ENCODE measurements at places on chromosomes 3 and 15. TPM values are rescaled to one million over a fixed set of nuclear protein-coding genes. Genes with fewer than 3 reads are reported as not detected.

DNA sequence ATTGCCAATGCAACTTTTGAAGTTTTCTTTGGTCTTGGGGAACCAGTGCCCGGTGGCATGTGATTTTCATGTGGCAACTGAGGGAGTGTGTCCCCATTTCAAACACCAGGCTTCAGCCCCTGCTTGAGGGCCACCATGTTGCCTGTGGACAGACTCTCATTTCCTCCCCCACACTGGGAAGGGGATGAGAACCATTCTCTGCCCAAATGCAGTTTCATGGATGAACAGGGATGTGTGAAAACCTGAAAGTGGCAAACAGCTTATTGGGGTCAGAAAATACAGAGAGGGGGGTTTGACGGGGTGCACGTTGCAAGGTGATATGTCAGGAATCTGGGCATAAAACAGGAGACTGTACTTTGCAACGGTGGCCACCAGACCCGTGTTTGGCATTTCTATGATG lies 6.3 kb downstream of the FAM107A start:
- no peak overlapping the region for H3K4me3 ChIP-seq
- no peaks in the 10 kb centered on the region for H3K36me3 ChIP-seq
- no peak overlapping the region for H3K27ac ChIP-seq
- H3K27me3 ChIP-seq, result no peaks in the 10 kb centered on the region
- DNase-seq, result no peak

LRTM1 gene
- not detected for total RNA-seq

DNA sequence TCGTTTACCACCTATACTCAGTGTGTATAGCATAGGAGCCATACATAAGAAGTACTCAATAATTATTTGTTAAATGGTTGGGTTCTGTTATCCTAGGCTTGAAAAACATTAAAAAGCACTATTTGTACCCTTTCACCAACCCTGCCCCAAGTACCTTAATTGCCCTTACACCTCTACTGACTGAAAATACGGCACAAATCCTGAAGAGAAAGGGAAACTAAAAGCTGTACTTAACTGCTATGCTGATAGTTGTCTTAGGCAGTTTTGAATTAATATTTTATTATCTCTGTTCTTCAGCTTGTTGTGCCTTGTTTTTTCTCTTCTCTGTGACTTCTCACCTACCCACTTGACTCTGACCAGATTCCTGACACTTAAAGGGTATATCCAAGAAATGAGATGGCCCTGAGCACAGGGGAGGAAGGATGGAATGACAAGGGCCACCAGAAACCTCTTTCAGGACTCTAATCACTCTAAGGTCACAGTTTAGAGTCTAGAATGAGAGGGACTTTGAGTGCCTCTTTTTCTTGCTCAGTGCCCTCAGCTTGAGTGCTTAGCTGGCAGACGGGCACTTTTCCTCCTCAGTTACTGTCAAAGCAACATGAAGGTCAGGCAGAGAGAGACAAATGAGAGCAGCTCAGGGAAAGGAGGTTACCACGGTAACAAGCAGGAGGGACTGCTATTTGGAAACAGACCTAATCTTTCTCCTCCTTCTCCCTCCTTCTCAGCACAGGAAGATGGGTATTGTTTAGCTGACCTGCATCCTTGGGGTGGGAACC lies 136.5 kb downstream of the ZNF609 start:
- peak overlapping the region; percentile 52 for H3K4me3 ChIP-seq
- peaks cover 61% of the 10 kb centered on the region for H3K4me1 ChIP-seq
- DNase-seq, result peak; percentile 72
- peak overlapping the region; percentile 69 for H3K27ac ChIP-seq

NTRK3 gene
- 0.11 TPM for total RNA-seq

TRIM71 gene
- total RNA-seq, result not detected

DNA sequence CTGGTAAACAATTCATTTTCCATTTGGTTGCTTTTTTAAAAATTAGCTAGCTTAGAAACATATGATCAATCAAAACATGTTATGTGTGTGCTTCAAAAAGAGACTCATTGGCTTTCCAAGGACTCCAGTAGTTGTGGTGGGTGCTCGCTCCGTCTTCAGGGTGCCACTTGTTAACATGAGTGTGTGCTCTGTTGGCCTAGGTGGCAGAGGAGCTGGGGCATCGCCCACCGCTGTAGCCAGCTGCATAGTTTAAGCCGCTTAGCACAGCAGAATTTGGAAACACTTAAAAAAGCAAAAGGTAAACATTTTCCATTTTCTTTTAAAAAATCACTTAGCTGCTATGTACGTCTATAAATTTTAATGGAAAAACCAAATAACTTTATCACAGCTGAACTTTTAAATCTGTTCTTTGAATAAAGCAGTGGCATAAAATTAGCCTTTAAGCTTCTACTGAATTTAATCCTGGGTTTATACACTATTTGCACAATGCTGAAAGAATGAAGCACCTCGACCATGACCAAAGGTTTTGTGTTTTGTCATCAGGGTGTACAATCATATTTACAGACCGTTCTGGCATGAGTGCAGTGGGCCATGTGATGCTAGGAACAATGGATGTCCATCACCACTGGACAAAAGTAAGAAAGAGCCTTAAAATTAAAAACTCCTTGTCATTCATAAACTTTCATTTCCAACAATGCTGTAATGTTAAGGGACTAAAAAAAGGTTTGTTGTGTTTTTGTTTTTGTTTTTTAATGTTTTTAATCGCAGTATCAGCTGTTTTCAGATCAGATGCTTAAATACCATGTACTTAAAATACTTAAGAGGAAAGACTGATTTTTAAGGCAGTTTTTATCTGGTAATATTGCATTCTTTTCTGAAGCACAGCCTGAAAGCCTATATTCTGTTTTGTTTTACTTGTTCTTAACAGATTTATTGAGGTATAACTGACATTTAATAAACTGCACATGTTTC lies 57.9 kb downstream of the TCAIM start:
- no peak overlapping the region for H3K4me3 ChIP-seq
- H3K27me3 ChIP-seq, result no peaks in the 10 kb centered on the region
- no peak for DNase-seq

DNA sequence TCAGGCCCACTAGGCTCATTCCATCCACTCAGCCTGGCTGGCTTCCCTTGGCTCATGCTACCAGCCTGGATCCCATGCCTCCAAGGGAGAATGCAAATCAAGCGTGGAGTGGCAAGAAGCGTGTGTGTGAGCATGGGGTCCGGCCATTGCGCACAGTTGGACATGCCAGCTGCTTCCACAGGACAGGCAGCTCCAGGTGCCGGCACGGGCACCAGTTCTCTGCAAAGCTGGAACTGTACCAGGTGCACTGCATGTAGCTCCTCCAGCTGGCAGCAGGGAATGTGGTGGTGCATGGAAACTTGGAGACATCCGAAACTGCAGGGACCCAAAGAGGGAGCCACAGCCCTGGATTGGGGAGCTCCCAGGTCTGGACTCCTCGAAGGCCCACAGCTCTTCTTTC lies 449.8 kb downstream of the EPHA6 start:
- no peak overlapping the region for H3K4me3 ChIP-seq
- H3K27me3 ChIP-seq, result no peaks in the 10 kb centered on the region
- no peaks in the 10 kb centered on the region for H3K4me1 ChIP-seq
- no peak for DNase-seq
- no peaks in the 10 kb centered on the region for H3K36me3 ChIP-seq

Measured in Karpas-422 (cell line).